ENCODE measurements at places on chromosomes 1 and 21.
A peak's percentile ranks its signal among the peaks of the same experiment; 100 is the strongest.

GRCh38 chr1:63824451-63824850, 50.6 kb downstream of the ROR1 start:
- DNase-seq, result no peak

GRCh38 chr1:193806079-193807048, 620.0 kb upstream of the B3GALT2 start:
- DNase-seq, result no peak

DNA sequence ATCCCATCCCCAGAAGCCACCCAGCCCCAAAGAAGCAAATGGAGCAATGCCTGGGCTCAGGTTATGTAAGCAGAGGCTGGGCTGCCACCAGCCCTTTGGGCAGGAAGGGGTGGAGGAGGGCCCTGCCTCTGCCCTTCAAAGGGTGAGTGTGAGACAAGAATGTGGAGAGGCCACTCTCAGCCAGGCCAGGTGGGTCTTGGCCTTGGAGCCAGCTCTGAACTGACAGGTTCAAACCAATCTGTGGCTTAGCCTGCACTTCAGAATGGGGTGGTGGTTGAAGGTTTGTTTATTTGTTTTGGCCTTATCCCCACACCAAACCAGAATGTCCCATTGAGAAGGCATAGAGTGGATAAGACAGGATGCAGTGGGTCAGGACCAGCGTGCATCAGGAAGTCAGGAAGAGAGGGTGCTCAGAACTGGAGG, 29.8 kb downstream of the C1orf116 start:
- no peak for DNase-seq

DNA sequence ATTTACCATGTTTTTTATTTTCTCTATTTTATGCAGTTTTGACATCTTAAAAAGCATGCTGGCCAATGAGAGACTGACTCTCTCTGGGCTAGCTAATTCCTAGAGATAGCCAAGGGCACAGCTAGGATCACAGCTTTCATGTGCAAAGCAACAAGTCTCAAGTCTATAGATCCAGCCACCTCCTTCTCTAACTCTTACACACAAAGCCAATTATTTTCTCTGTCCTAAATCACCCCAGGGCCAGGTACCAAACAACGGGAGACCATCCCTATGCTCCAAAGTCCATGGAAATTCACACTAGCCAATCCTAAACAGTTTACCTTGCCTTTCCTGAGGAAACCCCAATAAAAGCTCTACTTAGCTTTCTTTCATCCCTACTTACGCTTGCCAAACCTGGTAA, 38.0 kb downstream of the ARHGAP29 start:
- no peak for DNase-seq

DNA sequence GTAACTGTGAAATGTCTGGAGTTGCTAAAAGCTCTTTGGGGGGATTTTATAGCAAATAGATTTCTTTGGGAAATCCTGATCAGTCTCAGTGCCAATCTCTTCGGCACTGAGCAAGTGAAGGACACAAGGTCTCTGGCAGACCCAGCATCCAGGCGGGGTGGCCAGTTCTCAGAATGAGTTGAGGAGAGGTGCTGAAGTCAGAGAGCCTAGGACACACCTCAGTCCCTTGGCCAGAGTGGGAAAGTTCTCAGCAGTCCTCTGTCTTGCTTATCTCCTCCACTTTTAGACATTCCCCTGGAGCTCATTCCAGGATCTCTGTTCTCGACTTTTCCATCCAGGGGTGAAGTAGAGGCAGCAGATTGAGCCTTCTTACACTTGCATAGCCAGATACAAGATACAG, 6.7 kb downstream of the HLX start:
- no peak for DNase-seq

- DNase-seq, result no peak
These were observed 25.4 kb downstream of the DMAP1 start for GRCh38 chr1:44238660-44239059.

DNA sequence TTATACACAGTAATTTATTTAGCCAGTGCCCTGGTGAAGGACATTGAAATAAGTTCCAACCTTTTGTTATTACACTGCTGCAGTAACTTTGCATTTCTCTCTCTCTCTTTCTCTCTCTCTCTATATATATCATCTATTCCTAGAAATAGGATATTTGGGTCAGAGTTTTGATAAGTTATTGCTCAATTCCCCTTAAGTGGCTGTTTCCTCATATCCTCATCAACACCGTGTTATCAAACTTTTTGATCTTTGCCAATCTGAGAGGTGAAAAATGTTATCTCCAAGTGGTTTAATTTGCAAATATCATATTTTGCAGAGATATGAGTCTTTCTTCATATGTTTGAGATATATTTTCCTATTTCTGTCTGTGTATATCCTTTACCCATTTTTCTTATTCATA, 1.6 kb upstream of the SRSF4 start:
- no peak for DNase-seq

- DNase-seq, result no peak
These were observed 11.0 kb downstream of the DNM3 start for GRCh38 chr1:171852272-171852671.

DNA sequence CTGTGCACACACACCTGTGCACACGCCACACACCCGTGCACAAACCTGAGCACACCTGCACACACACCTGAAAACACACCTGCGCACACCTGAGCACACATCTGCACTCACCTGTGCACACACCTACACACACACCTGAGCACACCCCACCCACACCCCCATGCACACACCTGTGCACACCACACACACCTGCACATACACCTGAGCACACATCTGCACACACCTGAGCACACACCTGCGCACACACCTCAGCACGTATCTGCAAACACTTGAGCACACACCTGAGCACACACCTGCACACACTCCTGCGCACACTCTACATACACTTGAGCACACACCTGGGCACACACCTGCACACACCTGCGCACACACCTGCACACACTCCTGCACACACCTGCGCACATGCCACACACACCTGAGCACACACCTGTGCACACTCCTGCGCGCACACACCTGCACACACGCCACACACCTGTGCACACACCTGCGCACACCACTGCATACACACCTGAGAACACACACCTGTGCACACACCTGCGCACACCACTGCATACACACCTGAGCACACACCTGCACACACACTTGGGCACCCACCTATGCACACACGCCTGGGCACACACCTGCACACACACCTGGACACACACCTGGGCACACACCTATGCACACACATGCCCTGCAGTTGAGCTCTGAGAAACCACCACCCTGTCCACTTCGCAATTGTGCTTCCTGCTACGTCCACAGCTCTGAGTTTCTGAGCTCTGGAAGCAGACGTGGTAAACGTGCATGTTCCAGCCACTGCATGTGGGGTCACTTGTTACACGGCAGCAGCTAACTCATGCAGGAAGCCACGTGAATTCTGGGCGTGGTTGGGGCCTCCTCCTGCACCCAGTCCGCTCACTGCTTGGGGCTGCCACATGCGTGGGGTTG, 8.0 kb upstream of the C1orf159 start:
- no peak for DNase-seq

DNA sequence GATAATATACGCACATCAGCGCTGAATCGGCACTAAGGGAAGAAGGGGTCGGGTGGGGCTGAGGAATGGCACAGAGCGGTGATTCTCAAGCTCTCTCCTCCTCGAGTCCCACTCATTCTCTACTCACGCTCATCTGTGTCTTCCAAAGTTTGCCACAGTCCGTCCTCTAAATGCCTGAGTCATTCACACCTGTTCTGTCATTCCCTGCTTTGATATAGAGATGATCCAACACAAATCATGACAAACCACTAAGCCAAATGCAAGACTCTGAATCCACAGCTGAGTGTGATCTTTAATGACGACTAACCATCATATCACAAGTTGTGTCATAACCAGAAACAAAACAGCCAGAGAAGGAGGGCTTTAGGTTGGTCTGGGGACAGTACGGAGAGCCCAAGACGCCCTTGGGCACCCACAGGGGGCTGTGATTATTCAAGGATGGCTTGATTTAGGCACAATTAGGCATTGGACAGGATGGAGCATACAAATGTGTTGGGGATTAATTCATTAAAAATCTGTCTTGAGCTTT, 501.5 kb downstream of the KIF26B start:
- no peak for DNase-seq

GRCh38 chr1:67921725-67922489, 88.6 kb upstream of the GNG12 start:
- DNase-seq, result no peak

DNA sequence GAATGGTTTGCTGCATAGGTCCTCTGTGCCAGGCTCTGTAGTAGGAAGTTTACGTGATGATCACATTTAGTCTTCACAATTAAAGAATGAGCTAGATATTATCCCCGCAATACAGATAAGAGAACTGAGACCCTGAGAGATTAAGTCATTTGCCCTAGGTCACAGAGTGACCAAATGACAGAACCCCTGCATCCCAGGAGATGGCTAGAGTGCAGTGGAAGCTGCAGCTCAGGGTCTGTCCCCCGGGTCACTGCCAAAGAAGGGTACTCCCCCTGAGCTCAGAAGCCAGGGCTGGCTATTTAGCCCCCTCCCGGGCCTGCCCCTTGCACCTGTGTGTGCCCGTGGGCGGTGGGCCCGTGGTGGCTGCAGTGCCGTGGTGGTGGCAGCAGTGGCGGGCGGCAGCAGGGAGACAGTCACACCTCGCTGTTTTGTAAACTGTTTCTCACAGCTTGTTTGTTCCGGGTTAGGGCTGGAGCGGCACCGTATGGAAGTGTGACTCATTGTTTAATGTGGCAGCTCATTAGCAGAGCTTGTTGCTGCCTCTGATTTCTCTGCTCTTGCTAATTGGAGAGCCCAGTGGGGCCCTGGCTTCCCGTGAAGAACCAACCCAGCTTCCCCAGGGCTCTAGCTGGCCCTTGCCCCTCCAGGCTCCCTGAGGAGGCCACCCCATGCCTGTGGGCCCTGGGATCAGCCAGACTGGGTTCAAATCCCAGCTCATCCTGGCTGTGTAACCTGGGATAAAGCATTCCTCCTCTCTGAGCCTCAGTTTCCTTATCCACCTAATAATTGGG, 19.3 kb upstream of the FOXO6 start:
- DNase-seq, result peak; percentile 33

- DNase-seq, result no peak
These were observed 90.6 kb upstream of the CD1D start for GRCh38 chr1:158089925-158090637.

GRCh38 chr1:17276568-17276967, 27.7 kb downstream of the PADI3 start:
- no peak for DNase-seq

- DNase-seq, result no peak
These were observed 2.5 kb upstream of the ELAVL4 start for GRCh38 chr1:50106095-50106761.

DNA sequence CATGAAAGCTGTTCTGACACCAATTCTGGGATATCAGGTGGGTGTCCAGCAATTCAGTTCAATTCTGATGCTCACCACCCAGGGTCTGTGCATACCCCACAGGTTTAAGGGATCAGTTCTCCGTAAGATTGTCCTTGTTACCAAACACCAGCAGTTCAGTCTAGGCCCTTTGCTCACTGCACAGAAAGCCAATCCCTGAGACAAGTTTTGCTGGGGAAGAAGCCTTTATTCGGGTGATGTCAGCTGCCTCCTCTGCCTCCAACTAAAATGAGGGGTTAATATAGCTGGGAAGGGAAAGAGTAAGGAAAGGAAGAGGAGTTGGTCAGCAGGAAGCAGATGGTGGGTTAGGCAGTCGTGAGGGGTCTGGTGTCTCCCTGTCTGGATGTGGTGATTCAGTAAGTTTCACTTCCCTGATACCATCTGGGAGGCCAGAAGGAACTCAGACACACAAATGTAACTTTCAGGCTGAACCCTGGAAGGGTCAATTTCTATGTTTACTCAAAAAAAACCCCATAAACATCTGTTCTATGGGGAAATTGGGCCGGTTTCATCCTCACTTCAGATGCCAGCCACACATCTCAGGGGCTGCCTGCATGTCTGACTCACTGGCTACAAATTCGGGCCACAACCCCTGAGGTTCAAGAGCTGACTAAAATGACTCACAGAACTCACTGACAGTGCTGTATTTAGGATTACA, 83.3 kb upstream of the PGBD5 start:
- DNase-seq, result no peak

DNA sequence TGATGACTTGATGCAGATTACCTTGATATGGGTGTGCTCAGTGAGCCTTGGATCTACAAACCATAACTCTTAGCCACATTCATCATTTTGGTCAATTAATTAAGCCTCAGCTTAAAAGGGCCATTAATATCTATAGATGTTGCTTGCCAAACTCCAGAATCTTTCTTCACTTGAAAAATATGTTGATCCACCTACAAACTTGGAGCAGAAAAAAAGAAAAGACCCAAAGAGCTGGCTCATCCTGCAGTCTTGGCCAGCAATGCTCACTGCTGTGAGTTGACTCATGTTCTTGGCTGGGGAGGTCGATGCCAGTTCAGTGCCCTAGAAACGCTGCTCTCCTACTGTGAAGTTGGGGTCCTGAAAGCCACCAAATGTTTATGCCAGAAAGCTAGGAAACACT, 75.4 kb downstream of the DPT start:
- no peak for DNase-seq

DNA sequence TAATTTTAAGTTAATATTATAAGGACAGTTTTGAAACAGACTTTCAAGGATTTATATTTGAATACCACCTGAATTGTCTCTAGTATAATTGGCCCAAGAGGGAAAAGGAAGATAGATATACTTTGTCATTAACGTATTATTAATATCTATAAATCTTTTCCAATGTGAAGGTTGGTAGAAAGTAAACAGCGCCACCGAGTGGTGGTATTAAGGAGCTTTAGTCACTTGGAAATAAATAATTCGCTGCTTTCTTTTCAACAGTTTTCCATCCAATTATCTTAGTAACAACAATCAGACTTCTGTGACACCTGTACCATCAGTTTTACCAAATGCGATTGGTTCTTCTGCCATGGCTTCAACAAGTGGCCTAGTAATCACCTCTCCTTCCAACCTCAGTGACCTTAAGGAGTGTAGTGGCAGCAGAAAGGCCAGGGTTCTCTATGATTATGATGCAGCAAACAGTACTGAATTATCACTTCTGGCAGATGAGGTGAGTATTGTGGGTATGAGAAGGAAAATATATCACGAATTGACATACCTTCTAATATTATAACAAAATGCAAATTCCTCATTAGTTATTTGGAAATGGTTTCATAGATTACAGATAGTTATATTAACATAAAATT, 37.7 kb downstream of the SH3GLB1 start:
- no peak for DNase-seq

DNA sequence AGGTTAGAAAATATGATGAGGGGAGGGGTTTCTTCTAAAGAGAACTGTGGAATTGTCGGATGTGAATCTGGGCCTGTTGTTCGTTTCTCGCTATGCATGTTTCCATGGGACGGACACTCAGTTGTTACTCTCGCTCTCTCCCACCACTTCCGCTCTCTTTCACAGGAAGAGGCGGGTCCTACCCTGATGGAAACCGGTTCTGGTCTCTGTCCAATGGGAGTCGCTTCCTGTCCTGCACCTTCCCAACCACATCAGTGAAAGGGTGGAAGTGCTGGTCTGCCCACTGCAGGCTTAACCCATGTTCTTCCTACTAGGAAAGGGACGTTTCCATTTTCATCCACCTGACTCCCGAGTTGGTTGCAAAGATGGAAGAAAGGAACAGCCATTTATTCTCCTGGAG, 119.4 kb downstream of the KCNJ15 start:
- no peak for DNase-seq

GRCh38 chr1:35646043-35646442, 4.7 kb upstream of the PSMB2 start:
- no peak for DNase-seq

GRCh38 chr1:21631944-21632887, 36.9 kb downstream of the RAP1GAP start:
- no peak for DNase-seq

Data from coronary artery (tissue), 2 donors.